ENCODE measurements at places on chromosomes 13 and 19. TPM values are rescaled to one million over a fixed set of nuclear protein-coding genes. Genes with fewer than 3 reads are reported as not detected.

- H3K27ac ChIP-seq: no peak overlapping the region
- no peaks in the 10 kb centered on the region for H3K4me1 ChIP-seq
Observed at GRCh38 chr13:111503376-111503775, 182.9 kb downstream of the TEX29 start.

GRCh38 chr13:106383791-106384190, 151.7 kb downstream of the EFNB2 start:
- no peak overlapping the region for H3K27ac ChIP-seq
- H3K4me3 ChIP-seq: no peak overlapping the region
- no peaks in the 10 kb centered on the region for H3K4me1 ChIP-seq
- no peaks in the 10 kb centered on the region for H3K36me3 ChIP-seq

DNA sequence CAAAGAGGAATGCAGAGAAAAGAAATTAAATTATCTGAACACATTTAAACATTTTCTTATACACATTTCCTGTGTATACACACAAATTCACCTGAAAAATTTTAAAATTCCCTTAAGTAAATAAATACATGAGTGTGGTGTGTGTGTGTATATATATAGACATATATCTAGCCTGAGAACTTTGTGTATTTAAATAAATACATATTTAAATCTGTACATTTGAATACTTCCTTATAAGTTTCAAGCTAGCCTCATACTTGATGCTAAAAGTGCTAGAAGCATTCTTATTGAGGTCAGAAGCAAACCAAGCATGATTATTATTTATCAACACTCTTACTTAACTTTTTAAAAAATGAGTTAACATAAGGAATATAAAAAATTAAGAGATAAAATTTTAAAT, 260.7 kb downstream of the NHLRC3 start:
- no peak overlapping the region for H3K4me3 ChIP-seq
- DNase-seq: no peak
- no peaks in the 10 kb centered on the region for H3K27me3 ChIP-seq
- H3K4me1 ChIP-seq: no peaks in the 10 kb centered on the region
- H3K27ac ChIP-seq: no peak overlapping the region

The LGALS4 gene
- polyA plus RNA-seq: 0.48 TPM

- 0 out of 2 replicates have a peak overlapping the region, but pooled peaks have one; percentile 10 for H3K4me3 ChIP-seq
- DNase-seq: peak; percentile 91
- peaks cover 65% of the 10 kb centered on the region for H3K4me1 ChIP-seq
- H3K27me3 ChIP-seq: no peaks in the 10 kb centered on the region
- H3K27ac ChIP-seq: peak overlapping the region; percentile 84
Observed at GRCh38 chr13:48626077-48626449, 27.7 kb upstream of the CYSLTR2 start.

The ZNF709 gene
- polyA plus RNA-seq: 1.5 TPM

GRCh38 chr13:49098198-49098597, 121.9 kb upstream of the MLNR start:
- no peaks in the 10 kb centered on the region for H3K27me3 ChIP-seq
- no peaks in the 10 kb centered on the region for H3K36me3 ChIP-seq
- no peak overlapping the region for H3K4me3 ChIP-seq
- DNase-seq: no peak
- H3K4me1 ChIP-seq: peaks cover 29% of the 10 kb centered on the region

- peaks cover 9% of the 10 kb centered on the region for H3K4me1 ChIP-seq
- H3K4me3 ChIP-seq: no peak overlapping the region
- DNase-seq: peak; percentile 16
- H3K27me3 ChIP-seq: no peaks in the 10 kb centered on the region
- H3K36me3 ChIP-seq: peaks cover 44% of the 10 kb centered on the region
Observed at GRCh38 chr19:17107546-17108452, 32.2 kb downstream of the MYO9B start.

- H3K4me1 ChIP-seq: no peaks in the 10 kb centered on the region
- H3K27ac ChIP-seq: no peak overlapping the region
- H3K36me3 ChIP-seq: peaks cover 65% of the 10 kb centered on the region
Observed at GRCh38 chr13:113628291-113629270, 29.4 kb downstream of the ATP4B start.

The CEACAM21 gene
- polyA plus RNA-seq: not detected

The ZNF763 gene
- 0.16 TPM for polyA plus RNA-seq

The OR7A5 gene
- not detected for polyA plus RNA-seq

The PNMA8B gene
- not detected for polyA plus RNA-seq

GRCh38 chr19:52666506-52666905, 28.4 kb upstream of the ZNF83 start:
- no peaks in the 10 kb centered on the region for H3K27me3 ChIP-seq
- no peaks in the 10 kb centered on the region for H3K4me1 ChIP-seq
- no peak for DNase-seq

The CGB7 gene
- polyA plus RNA-seq: 0.07 TPM

GRCh38 chr19:47623921-47624391, 15.0 kb downstream of the BICRA start:
- peak overlapping the region; percentile 76 for H3K27ac ChIP-seq
- H3K36me3 ChIP-seq: no peaks in the 10 kb centered on the region
- H3K4me1 ChIP-seq: peaks cover 57% of the 10 kb centered on the region
- H3K4me3 ChIP-seq: 0 out of 2 replicates have a peak overlapping the region, but pooled peaks have one; percentile 10
- H3K27me3 ChIP-seq: no peaks in the 10 kb centered on the region

DNA sequence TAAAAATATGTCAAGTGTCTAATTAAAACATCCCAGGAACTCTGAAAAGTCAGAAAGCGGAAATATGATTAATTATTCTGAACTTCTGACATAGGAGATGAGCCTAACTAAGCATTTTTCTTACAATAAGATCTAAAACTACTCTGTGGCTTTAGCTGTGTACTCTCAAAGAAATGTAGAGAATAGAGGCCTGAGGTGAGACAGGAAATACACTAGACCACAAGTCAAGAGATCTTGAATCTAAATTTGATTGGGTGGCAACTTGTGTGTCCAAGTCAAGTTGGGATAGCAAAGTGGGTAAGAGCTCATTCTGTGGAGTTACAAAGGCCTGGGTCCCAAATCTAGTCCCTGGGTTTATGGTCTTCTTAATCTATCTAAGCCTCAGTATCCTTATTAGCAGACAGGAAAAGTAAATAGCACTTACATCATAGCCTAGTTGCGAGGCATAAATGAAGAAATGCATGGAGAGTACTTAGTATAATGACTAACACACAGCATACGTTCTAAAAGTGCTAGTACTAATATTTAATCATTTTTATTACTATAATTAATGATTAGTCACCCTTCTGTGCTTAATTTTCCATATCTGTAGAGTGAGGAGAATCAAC, 9.4 kb upstream of the LRRC63 start:
- DNase-seq: no peak
- H3K27ac ChIP-seq: no peak overlapping the region
- no peaks in the 10 kb centered on the region for H3K36me3 ChIP-seq
- H3K4me3 ChIP-seq: no peak overlapping the region
- H3K27me3 ChIP-seq: no peaks in the 10 kb centered on the region
- H3K4me1 ChIP-seq: no peaks in the 10 kb centered on the region

- H3K4me1 ChIP-seq: peaks cover 37% of the 10 kb centered on the region
- H3K27ac ChIP-seq: peak overlapping the region; percentile 95
- no peaks in the 10 kb centered on the region for H3K36me3 ChIP-seq
- DNase-seq: no peak
Observed at GRCh38 chr19:40716031-40716481, 630 bp downstream of the COQ8B start.

GRCh38 chr13:64078025-64078424, 2662.4 kb upstream of the PCDH20 start:
- H3K36me3 ChIP-seq: no peaks in the 10 kb centered on the region
- no peaks in the 10 kb centered on the region for H3K27me3 ChIP-seq
- H3K4me1 ChIP-seq: peaks cover 8% of the 10 kb centered on the region
- peak; percentile 72 for DNase-seq
- H3K4me3 ChIP-seq: peak overlapping the region; percentile 54

The CGB5 gene
- polyA plus RNA-seq: not detected

DNA sequence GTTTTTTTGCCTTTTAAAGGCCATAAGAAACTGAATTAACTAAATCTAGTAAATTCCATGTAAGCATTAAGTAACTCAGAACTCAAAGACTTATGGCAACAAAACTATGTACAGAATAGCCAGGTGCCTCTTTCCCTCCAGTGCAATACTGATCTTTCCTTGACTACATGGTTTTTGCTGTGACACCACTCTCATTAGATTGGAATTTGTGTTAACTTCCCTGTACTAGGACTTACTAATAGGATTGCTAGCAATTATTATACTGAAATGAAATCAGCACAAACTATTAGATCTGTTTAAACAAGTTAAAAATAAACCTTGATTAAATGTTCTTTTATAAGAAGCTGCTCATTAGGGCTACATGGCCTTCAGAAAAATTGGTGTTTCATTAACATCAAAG, 96.3 kb downstream of the DACH1 start:
- H3K27me3 ChIP-seq: no peaks in the 10 kb centered on the region
- H3K36me3 ChIP-seq: no peaks in the 10 kb centered on the region
- DNase-seq: no peak

The PRTN3 gene
- polyA plus RNA-seq: 0.10 TPM

- no peaks in the 10 kb centered on the region for H3K27me3 ChIP-seq
- no peak overlapping the region for H3K27ac ChIP-seq
- no peaks in the 10 kb centered on the region for H3K36me3 ChIP-seq
- H3K4me3 ChIP-seq: no peak overlapping the region
Observed at GRCh38 chr13:28204690-28205443, 66.5 kb downstream of the PAN3 start.

DNA sequence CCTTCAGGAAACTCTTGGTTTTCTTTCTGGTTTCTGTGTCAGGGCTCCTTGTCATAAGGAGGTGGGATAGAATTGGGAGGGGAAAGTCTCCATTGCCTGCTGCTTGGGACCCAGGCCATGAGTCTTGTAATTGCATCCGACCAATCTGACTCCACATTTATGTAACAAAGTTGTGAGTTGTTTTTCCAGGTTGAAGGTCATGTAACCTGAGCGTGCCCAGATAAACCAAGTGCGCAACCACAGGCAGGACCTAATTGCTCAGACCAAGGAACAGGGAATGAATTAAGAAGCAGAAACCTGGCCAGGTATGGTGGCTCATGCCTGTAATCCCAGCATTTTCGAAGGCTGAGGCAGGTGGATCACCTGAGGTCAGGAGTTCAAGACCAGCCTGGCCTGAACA, 17.8 kb downstream of the RASL11A start:
- no peaks in the 10 kb centered on the region for H3K27me3 ChIP-seq
- DNase-seq: no peak
- no peak overlapping the region for H3K4me3 ChIP-seq
- H3K4me1 ChIP-seq: no peaks in the 10 kb centered on the region

DNA sequence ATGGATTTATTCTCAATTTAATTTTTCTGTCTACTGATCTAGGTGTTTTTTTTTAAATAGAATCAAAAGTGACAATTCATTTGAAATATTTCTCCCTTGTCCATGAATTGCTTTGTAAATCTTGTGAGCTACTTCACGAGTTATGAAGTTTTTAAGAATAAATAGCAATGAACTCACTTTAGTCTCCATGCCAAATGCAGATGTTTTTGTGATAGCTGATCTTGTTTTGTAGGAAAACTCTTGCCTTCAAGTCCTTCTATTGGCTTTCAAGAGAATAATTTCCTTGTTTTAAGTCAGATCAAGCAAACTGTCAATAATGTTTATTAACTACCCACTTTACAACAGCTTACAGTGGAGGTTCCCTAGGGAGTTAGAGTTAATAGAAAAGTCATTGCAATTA, 99.8 kb downstream of the ITGBL1 start:
- no peaks in the 10 kb centered on the region for H3K27me3 ChIP-seq
- no peaks in the 10 kb centered on the region for H3K4me1 ChIP-seq
- no peak overlapping the region for H3K4me3 ChIP-seq
- H3K36me3 ChIP-seq: no peaks in the 10 kb centered on the region

DNA sequence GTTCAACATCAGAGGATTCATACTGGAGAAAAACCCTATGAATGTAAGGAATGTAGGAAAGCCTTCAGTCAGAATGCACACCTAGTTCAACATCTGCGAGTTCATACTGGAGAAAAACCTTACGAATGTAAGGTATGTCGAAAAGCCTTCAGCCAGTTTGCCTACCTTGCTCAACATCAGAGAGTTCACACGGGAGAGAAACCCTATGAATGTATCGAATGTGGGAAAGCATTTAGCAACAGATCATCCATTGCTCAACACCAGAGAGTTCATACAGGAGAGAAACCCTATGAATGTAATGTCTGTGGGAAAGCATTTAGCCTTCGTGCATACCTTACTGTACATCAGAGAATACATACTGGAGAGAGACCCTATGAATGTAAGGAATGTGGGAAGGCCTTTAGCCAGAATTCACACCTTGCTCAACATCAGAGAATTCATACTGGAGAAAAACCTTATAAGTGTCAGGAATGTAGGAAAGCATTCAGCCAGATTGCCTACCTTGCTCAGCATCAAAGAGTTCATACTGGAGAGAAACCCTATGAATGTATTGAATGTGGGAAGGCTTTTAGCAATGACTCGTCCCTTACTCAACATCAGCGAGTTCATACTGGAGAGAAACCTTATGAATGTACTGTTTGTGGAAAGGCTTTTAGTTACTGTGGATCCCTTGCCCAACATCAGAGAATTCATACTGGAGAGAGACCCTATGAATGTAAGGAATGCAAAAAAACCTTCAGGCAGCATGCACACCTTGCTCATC, 15.4 kb downstream of the ZNF570 start:
- DNase-seq: no peak
- H3K27ac ChIP-seq: no peak overlapping the region
- H3K4me1 ChIP-seq: no peaks in the 10 kb centered on the region
- H3K4me3 ChIP-seq: no peak overlapping the region
- H3K27me3 ChIP-seq: no peaks in the 10 kb centered on the region
- H3K36me3 ChIP-seq: no peaks in the 10 kb centered on the region

DNA sequence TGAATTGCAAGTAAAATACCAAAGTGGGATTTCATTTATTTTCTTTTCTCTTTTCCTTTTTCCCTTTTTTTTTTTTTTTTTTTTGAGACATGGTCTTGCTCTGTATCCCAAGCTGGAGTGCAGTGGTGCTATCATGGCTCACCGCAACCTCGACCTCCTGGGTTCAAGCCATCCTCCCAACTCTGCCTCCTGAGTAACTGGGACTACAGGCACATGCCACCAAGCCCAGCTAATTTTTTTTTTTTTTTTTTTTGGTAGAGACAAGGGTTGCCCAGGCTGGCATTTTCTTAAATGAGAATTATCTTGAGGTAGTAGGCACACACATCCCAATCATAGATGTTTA, 68.5 kb upstream of the GPR183 start:
- H3K27ac ChIP-seq: no peak overlapping the region
- no peak overlapping the region for H3K4me3 ChIP-seq
- no peaks in the 10 kb centered on the region for H3K4me1 ChIP-seq
- DNase-seq: no peak
- no peaks in the 10 kb centered on the region for H3K36me3 ChIP-seq

- no peaks in the 10 kb centered on the region for H3K27me3 ChIP-seq
- 0 out of 3 replicates have a peak, but pooled peaks cover 3% of the 10 kb centered on the region for H3K36me3 ChIP-seq
- H3K27ac ChIP-seq: no peak overlapping the region
Observed at GRCh38 chr19:18421371-18421959, 2.3 kb downstream of the SSBP4 start.

The FSD1 gene
- 0.66 TPM for polyA plus RNA-seq

The SCEL gene
- not detected for polyA plus RNA-seq

DNA sequence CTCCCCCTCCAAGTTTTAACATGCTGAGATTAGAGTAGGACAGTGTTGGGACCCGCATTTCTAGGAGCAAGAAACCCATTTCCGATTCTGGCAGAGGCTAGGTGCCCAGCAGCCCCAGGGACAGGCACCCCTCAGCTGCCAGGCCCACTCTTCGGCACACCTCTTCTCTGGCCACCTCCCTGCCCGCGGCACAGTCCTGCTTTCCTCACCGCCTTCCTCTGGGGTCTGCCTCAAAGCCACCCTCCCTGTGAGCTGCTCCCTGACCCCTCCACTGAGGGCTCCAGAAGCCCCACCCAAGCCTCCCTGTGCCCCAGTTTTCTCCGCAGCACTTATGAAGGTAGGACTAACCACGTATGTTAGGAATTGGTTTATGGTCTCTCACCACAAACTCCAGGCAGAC, 79.9 kb downstream of the STK24 start:
- H3K27me3 ChIP-seq: no peaks in the 10 kb centered on the region
- no peak for DNase-seq
- H3K27ac ChIP-seq: peak overlapping the region; percentile 81
- no peak overlapping the region for H3K4me3 ChIP-seq
- peaks cover 17% of the 10 kb centered on the region for H3K36me3 ChIP-seq

The LIM2 gene
- polyA plus RNA-seq: 1.3 TPM

The SIGLEC10 gene
- not detected for polyA plus RNA-seq
